AG04450 (cell line): ENCODE measurements at places on chromosomes 13 and 19.

DNA sequence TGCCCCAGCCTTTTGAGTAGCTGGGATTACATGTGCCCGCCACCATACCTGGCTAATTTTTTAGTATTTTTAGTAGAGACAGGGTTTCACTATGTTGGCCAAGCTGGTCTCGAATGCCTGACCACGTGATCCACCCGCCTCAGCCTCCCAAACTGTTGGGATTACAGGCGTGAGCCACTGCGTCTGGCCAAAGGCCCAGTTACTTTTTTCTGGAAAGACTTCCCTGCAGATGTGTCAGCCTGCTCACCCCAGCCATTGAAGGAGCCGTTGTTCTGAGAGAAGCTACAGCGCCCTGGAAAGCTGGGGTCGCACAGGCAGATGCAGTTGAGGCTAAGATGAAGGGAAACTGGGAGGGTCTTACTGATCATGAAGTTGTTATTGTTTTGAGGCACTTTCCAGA lies 7.9 kb upstream of the ZNF626 start:
- no peak for DNase-seq

- no peak for DNase-seq
Measured at GRCh38 chr19:35767288-35768081, 7.9 kb upstream of the ARHGAP33 start.

- DNase-seq: no peak
Measured at GRCh38 chr19:39970425-39970674, 615 bp upstream of the PSMC4 start.

DNA sequence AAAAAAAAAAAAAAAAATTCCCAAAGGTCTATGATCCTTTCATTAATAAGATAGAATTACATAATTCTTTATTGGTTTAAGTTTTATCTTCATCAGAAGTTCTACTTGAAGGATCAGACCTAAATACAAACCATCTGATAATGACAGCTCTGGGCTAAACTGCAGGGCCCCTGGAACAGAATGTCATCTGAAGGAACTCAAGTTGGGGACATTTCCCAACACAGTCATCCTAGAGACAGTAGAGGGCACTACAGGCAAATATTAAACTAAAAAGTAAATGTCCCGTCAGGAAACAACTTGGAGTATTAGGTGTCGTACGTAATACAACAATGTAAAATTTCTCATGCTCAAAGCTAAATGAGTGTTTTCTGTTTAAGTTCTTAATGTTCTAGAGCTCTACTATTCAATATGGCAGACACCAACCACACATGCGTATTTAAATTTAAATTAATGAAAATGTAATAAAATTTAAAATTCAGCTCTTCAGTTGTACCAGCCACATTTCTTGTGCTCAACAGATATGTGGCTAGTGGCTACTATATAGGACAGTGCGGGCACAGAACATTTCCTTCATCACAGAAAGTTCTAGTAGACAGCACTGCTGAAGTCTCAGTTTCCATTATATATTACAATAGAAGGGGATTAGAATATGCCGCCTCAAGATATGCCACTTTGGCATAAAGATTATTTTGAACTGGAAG lies 21.8 kb upstream of the NAXD start:
- no peak for DNase-seq

- DNase-seq: no peak
Measured at GRCh38 chr19:29294343-29294811, 81.4 kb upstream of the UQCRFS1 start.

- no peak for DNase-seq
Measured at GRCh38 chr19:3338541-3339181, 27.7 kb upstream of the NFIC start.

DNA sequence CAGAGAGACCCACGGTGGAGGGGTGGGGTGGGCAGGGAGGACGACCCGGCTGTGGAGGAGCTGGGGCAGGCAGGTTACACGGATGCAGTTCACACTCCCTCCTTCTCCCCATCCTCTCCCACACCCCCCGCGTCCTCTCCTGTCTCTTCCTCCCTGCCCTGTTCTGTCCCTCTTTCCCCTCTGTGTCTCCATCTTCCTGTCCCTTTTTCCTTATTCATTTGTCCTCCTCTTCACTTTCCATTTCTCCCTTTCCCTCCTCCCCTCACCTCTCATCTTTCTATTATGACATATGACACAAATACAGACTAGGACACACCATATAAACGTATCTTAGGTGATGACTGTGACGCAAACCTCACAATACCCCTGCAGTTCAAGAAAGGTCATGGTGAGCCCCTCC lies 96.6 kb downstream of the SCGB2B2 start:
- no peak for DNase-seq

- no peak for DNase-seq
Measured at GRCh38 chr13:107361666-107362065, 793.7 kb upstream of the ARGLU1 start.

- no peak for DNase-seq
Measured at GRCh38 chr13:25881971-25882451, 169.8 kb downstream of the SHISA2 start.

DNA sequence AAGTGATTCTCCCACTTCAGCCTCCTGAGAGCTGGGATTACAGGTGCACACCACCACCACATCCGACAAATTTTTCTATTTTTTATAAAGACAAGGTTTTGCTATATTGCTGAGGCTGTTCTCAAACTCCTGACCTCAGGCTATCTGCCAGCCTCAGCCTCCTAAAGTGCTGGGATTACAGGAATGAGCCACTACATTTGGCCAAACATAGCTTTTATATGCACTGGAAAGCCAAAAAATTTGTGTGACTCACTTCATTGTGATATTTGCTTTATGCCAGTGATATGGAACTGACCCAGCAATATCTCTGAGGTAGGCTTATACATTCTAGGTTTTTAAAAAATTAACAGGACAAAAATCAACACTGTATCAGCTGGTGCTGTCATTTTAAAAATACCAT lies 26.8 kb upstream of the ACOD1 start:
- no peak for DNase-seq

DNA sequence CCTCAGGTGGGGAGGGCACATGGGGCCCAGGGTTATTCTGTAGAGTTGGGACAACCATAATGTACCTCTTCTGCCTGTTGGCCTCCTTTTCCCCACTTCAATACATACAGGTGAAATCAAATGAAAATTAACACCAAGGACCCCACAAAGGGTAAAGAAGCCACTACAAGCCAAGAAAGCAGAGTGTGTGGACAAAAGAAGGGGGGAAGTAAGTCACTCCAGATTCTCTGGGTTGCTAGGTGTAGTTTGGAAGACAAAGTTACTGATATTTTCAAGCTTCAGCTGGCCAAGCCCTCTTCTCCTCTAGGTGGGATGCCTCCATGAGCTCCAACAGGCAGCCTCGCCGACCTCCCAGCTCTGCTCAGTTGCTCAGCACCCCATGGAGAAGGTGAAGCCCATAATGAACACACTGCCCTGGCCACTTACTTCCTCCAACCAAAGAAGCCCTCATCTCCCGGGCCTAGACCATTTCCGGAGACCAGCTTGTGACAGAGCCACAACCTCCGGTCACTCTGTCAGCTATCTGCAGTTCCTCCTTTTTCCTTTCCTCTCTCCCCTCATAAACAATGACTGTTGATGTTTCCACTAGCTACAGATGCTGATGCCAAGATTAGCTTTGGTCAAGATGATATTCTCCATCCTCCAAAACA lies 66.8 kb upstream of the MED4 start:
- no peak for DNase-seq

DNA sequence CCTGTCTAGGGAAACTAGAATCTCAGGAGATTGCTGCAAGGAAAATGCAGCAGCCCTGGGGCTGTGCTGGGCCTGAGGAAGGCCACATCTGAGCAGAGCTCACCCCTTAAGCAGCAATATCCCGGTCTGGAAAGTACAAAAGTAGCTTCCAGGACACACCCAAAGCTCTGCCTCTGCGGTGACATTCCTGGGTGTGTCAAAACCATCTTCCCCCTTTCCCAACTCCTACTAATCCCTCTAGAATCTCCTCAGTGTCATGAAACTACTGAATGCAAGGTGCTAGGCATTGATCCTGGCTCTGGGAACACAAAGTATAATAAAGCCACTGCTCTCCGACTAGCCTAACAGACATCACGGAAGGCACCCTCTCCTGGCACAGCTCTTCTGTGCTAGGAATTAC lies 5.0 kb downstream of the PBX4 start:
- DNase-seq: no peak

DNA sequence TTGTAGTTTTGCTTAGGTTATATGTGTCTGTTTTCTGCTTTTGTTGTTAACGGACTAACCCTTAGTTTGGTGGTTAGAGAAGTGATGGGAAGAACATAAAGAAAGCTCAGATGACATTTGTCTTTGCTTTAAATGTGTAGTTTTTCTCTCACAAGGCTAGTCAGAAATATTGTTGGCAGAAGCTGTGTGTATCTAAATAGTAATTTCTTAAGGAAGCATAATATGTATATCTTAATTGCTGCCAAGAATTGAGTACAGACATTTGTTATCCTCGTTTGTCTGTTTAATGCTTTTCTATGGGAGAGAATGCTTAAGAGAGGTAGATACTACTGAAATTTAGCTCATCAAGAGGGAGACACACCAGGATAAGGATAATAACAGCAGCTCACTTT lies 2.7 kb downstream of the RGCC start:
- DNase-seq: no peak

DNA sequence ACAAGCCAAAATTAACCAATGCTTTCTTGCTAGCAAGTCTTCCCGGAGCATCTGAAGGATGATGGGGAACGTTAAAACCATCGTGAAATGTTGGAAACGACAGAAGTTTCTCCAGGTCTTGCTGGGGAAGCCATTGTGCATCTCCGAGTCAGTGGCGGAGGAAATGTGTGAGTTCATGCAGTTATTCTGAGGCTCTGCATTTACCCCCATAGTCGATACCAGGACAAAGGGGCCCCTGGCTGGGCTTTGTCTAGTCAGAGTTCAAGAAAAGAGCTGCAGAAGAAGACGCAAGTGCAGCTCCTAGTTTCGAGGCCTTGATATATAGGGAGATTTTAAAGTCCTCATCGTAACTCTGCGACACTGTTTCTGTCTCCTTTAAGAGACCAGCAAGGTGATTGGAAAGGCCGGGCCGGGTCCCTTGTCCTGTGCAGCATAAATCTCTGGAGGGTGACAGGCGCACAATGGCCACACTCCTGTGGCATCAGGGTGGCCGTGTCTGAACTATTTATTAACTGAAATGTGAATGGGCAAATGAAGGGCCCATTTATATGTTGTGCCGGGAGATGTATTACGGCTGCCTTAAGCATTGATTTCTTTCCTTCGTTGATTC lies 172.0 kb downstream of the TEX29 start:
- no peak for DNase-seq

DNA sequence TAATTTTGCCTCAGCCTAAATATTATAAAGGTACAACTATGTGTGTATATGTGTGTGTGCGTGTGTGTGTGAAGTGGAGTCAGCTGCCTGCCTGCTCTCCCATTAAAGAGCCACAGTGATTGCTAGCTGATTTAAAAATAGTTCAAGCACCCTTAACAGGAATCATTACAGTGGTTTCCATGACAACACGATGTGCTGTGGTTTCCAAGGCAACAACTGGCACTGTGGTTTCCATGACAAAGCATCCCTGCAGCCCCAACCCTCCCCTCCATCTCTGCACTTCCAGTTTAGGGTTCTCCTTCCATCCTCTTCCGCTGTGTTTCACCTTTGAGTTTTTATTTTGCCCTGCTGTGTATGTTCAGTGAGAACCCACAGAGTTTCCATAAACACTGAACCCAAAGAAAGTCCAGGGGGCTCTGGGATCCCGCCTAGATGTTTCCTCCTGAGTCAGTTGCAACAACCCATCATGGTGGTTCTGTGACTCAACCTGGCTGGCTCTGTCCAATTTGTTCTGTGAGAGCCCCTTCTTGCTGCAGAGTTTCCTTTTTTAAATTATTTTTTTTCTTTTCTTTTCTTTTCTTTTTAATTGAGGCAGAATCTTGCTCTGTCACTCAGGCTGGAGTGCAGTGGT lies 7.1 kb upstream of the PNMA8A start:
- DNase-seq: no peak

DNA sequence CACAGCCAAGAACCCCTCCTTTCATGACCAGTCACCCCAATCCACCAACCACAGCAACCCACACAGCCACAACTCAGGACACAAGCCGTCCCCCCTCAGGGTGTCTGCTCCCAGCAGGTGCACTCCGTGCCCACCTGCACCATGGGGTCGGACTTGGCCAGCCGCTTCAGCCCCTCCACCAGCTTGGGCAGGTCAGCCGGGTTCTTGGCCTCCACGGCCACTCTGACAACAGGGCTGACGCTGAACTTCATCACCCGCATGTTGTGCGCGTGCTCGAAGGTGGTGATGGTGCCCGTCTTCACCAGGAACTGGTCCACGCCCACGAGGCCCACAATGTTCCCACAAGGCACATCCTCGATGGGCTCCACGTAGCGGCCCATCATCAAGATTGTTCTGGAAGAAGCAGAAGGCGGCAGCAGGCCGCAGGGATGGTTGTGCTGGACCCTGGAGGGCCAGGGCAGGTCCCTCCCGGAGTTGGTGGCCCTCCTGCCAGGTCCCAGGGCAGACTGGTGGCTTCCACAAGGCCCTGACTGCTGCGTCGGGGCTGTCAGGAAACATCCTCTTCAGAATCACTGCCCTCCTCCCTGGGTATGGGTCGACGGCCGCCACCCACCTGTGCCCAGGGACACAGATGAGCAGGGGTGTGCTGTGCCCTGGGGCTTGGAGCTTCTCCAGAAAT lies 5.5 kb downstream of the EEF2 start:
- no peak for DNase-seq

GRCh38 chr13:43838909-43839308 lies 40.6 kb downstream of the CCDC122 start:
- no peak for DNase-seq

GRCh38 chr13:23673354-23673753 lies 103.1 kb downstream of the TNFRSF19 start:
- DNase-seq: peak; percentile 95

DNA sequence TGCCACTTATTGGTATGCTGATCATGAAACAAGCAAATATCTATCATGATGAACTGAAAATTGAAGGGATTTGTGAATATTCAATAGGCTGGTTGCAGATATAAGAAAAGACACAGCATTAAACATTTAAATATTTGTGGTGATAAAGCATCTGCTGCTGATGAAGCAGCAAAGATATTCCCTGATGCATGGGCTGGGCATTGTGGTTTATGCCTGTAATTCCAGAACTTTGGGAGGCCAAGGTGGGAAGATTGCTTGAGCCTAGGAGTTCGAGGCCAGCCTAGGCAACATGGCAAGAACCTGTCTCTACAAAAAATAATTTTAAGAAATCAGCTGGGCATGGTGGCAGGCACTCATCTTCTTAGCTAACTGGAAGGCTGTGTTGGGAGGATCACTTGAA lies 54.5 kb downstream of the GPR180 start:
- no peak for DNase-seq

DNA sequence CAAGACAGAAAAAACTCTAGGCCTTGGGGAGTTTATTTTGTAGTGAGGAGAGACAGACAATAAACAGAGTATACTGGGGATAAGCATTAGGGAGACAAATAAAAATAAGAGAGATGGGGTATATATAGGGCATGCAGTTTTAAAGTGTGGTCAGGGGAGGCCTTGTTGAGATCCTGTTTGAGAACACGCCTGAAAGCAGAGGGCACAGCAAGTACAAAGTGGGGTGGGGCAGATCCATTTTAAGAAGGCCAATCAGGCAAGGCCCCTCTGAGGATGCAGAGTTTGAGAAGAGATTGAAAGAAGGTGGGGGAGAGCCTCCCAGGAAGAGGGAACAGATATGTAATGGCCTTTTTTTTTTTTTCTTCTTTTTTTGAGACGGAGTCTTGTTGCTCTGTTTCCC lies 2.1 kb downstream of the PPP2R1A start:
- no peak for DNase-seq
